ENCODE measurements at places on chromosomes 4 and X.

- DNase-seq, result no peak
Observed at GRCh38 chr4:177297785-177298391, 11.8 kb upstream of the NEIL3 start.

DNA sequence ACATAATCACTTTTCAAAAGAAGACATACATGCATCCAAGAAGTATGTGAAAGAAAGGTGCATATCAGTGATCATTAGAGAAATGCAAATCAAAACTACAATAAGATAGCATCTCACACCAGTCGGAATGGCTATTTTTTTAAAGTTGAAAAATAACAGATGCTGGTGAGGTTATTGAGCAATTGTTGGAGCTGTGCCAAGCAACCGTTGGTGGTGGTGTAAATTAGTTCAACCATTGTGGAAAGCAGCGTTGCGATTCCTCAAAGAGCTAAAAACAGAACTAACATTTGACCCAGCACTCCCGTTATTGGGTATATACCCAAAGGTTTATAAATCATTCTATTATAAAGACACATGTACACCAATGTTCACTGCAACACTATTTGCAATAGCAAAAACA is 14.2 kb downstream of the COX7B2 start:
- DNase-seq, result no peak

- DNase-seq, result no peak
Observed at GRCh38 chr4:183303301-183303700, 16.8 kb downstream of the CLDN22 start.

DNA sequence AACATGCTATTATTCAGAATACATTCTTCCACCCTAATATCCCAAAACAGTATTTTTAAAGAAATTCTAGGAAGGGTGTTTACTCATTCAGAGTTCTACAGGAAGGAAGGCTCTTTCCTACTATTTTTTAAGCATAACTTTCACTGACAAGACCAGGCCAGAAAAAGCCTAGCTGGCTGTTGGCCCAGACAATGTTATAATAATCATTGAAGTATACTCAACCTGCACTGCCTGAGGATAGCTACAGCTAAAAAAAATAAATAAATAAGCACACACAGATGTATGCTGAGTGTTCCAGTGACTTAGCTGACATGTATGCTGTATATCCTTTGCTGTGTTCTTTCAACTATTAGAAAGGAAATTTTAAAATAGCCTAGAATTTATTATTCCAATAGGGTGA is 145.8 kb upstream of the SPRY1 start:
- DNase-seq, result peak; percentile 72
